NCI-H774 (cell line): ENCODE measurements at places on chromosomes 3 and 15.

- DNase-seq: no peak
Measured at GRCh38 chr3:62873451-62873760, 1.8 kb downstream of the CADPS start.

GRCh38 chr3:160027541-160028195, 39.0 kb downstream of the IL12A start:
- no peak for DNase-seq

GRCh38 chr3:81658322-81658997, 103.0 kb downstream of the GBE1 start:
- DNase-seq: no peak

DNA sequence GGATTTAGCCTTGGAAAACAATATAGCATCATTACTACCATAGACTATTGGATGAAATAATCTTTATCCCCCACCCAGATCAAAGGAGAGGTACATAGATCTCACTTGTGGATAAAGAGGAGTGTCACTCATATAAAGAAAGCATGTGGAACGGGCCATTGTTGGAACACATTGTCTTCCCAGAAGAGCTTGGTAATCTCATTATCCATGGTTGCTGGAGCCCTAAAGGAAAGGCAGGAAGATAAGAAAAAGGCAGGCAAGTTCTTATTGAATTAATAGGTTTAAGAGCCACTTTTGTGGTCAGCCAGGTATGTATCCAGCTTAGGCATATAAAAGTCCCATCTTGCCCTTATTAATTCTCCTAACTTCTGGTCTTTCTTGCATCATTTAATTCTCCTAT, 659.1 kb downstream of the GRM7 start:
- DNase-seq: no peak

GRCh38 chr3:167740961-167741587, 5.6 kb downstream of the SERPINI1 start:
- DNase-seq: no peak

DNA sequence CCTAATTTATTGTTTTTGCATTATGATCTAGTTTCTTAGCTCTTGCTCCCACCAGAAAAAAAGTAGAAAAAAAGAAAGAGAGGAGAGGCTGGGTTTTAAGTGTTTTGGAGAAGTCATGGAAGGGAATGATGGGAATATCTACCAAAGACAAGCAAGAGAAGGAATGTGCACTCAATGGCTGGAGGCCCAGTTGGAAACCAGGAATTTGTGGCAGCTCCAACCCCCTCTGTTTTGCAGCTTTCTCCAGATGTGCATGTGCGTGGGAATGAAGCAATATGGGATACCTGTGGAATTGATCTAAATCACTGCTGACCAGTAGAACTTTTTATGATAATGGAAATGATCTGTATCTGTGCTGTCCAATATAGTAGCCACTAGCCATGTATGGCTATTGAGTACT, 27.1 kb downstream of the EIF2AK4 start:
- no peak for DNase-seq

- no peak for DNase-seq
Measured at GRCh38 chr15:41819455-41820050, 8.3 kb upstream of the JMJD7 start.

DNA sequence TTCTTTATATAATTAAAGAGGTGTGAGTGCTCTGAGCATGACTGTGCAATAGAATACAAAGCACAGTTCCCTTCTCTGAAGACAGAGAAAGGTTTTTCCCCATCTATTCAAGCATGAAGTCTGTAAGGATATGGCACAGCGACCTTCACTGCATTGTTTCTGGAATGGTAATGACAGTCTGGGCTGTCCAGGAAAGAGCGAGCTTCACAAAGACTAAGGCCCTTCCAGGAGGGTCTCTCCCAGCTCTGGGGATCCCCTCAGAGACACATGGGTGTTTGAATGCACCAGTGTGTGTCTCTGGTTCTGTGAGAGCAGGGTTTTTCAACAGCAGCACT, 179.9 kb upstream of the NR2E3 start:
- DNase-seq: no peak

DNA sequence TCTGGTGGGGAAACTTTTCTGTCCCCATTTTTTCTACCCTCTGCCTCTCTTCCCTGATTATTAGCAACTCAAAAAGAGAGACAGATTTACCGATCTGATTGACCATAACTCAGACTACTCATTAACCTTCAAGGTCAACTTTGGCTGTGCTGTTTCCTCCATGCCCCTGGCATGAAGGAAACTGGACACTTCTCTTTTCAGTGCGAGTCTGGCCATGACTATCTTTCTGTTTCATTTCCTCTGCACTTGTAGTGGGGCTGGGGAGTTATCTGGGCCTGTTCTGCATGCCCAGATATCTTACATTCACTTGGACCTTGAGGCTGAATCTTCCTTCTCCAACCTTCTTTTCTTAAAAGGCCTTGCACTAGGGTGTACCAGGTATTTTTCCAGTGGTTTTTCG, 76.9 kb upstream of the SLCO2A1 start:
- no peak for DNase-seq

DNA sequence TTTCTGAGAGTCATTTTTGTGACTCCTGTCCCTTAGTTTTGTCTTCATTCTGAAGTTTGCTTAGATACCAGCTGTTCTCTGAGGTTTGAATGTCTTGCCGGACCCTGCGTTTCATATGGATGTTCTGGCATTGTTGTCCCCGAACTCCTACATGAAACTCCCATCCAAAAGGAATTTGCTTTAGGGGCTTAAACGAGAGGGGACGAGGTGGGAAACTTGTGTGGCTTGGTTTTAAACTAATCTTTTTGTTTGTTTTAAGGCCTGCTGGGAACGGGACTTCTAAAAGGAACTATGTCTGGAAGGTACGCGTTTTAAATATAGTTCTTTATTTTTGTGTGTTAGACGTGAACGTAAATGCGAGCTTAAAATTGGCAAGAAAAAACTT, 679 bp downstream of the RPL35A start:
- no peak for DNase-seq

DNA sequence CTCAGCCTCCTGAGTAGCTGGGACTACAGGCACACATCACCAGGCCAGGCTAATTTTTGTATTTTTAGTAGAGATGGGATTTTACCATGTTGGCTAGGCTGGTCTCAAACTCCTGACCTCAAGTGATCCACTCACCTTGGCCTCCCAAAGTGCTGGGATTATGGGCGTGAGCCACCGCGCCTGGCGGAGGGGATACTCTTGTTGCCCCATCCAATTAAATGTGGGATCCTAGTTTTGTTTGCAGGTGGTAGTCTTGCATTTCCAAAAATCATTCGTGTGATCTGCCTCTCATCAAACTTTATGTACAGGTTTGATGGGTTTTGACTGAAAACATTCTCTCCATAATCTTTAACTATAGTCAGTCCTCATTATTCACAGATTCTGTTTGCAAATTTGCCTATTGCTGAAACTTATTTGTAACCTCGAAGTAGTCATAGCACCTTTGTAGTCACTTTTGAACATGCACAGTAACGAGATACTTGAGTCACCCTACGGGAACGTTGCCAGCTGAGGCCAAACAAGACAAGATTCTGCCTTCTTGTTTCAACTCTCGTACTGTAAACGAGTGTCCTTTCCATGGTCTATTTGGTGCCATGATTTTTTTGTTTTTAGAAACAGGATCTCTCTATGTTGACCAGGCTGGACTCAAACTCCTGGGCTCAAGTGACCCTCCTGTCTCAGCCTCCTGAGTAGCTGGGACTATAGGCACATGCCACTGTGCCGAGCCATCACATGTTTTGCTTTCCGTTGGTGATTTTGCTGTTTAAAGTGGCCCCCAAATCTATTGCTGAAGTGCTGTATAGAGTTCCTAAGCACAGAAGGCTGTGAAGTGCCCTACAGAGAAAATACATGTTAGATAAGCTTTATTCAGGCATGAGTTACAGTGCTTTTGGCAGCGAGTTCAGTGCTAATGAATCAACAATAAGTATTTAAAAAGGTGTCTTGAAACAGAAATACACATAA, 8.1 kb upstream of the MAPK6 start:
- no peak for DNase-seq

DNA sequence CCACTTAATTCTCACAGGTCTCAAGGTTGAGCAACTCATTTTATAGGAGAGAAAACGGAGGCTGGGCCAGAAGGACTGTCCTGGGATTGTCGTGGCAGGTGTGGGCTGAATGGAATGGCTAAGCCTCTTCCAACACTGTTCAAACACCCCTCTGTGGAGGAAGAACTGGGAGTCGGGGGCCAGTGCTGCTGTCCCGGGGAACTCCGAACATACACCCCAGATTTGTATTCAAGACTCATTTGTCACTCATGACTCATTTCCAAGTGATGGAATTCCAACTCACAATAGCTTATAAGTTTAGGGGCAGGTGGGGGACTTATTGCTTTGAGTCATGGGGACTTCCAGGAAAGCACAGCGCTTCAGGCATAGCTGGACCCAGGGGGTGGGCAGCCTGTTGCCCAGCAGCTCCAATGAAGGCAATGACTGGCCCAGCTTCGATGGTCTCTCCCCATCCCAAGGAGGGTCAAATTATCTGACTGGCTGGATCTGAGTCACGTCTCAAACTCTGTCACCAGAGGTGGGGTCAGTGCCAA, 72.5 kb downstream of the TM2D3 start:
- no peak for DNase-seq

GRCh38 chr15:65060641-65061397, 7.0 kb downstream of the RASL12 start:
- no peak for DNase-seq

GRCh38 chr15:88835646-88836045, 32.4 kb downstream of the ACAN start:
- no peak for DNase-seq

DNA sequence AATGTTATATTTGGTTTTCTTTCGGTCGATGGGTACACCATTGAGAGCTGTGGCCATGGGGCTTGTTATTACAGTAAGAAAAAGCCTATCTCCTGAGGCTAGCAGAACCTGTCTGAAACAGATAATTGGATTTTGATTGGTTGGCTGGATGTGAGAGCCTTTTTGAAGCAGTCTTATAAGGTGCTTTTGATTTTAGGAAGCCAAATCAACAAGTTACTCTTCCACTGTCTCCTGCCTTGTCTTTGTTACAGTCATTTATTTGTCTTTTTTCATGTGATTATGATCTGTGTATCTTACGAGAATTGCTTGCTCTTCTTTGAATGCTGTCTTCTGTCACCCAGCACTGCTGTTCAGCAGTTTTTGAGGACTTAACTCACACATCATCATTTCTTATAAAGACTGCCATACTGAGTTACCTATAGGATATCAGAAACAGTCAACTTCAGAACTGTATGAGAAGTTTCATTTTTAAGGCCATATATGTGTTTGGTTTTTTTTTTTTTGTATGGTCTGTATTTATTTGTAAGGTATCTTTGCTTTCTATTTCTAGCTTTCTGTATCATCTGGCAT, 51.1 kb downstream of the MEF2A start:
- DNase-seq: no peak

DNA sequence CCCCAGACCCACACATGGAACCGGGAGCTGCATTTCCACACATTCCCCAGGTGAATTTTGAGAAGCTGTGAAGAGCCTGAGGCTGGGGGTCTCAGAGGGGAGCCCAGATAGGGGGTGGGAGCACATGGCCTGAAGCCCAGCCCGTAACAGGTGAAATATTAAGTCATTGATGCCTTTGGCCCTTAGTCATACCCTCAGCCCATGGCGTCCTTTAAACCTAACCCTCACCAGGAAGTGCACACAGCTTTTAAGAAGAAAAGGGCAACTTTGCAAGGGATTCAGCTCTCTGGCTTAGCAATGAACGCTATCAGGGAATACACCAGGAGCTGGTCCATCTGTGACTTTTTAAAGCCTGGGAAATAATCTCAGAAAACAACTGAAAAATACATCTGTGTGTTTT, 40.6 kb downstream of the WNT7A start:
- no peak for DNase-seq

DNA sequence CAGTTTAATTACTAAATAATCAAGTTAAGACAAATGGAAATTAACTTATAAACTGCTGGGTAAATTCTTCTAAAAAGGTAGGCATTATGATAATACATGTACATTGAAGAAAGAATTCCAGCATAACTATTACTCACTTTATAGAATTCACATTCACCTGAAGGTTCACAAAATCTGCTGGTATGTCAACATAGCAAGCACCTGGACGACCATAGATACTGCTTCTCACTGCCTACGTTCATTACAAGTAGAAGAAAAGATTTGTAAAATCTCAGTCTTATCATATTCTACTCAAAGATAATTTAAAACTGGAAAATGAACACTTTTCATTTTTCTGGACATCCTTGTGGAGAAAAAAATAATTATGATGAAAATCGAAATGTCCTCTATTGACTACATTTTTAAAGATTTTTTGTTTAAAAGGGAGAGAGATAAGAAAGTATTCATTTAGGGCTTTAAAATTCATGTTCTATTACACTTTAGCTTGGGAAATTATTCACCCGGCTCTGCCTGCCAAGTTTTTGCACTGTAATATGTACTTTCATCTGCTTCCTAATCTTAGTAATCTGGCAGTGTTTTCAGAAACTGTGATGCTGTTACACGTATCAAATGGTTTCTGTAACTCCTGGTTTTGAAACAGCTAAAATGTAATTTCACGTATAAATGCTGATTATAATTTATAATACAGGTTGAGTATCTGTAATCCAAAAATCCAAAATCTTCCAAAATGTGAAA, 16.1 kb downstream of the HACL1 start:
- DNase-seq: no peak
